Activated CD8-positive, alpha-beta memory T cell treated with anti-CD3 and anti-CD28 coated beads, Interleukin-2, amount 10 ng/mL, durations not matched to agents 7 days and 5 days (primary cell): ENCODE measurements at places on chromosomes 13 and 19. TPM values are rescaled to one million over a fixed set of nuclear protein-coding genes. Genes with fewer than 3 reads are reported as not detected.

GRCh38 chr13:40682449-40683240 is 16.2 kb upstream of the FOXO1 start:
- no peak overlapping the region for H3K27ac ChIP-seq
- no peaks in the 10 kb centered on the region for H3K27me3 ChIP-seq
- no peaks in the 10 kb centered on the region for H3K36me3 ChIP-seq
- H3K4me3 ChIP-seq, result no peak overlapping the region
- no peak for DNase-seq
- peaks cover 4% of the 10 kb centered on the region for H3K4me1 ChIP-seq

DNA sequence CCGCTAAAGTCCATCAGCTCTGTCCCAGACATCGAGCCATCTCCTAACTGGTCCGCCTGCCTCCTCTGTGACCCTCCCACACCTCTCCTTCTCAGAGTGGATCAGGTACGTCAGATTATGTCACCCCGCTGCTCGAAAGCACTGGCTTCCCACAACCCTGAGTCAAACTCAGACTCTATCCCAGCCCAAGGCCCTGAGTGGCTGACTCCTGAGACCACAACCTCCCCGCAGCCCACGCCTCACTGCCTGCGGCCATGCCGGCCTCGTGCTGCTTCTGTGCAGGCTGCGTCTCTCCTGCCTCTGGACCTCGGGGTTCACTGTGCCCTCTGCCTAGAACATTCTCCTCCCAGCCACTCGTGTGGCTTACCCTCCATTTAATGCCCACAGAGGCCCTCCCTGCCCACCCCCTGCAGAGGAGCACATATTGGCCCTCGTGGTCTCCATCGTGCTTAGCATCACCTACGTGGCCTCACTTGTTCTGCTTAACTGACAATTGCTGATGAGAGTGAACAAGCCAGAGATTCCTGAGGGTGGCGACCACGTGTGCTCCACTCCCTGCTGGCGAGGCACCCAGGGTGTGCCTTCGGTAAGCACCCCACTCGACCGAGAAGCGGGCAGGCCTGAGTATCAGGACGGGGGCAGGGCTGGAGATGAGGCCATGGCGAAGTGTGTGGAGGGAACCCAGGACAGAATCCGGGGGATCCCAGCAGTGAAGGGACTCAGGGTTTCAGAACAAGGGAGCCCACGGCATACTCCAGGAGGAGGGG is 13.5 kb upstream of the FKRP start:
- peaks cover 23% of the 10 kb centered on the region for H3K36me3 ChIP-seq
- no peak for DNase-seq
- peaks cover 24% of the 10 kb centered on the region for H3K4me1 ChIP-seq
- no peak overlapping the region for H3K4me3 ChIP-seq
- H3K27me3 ChIP-seq, result no peaks in the 10 kb centered on the region

DNA sequence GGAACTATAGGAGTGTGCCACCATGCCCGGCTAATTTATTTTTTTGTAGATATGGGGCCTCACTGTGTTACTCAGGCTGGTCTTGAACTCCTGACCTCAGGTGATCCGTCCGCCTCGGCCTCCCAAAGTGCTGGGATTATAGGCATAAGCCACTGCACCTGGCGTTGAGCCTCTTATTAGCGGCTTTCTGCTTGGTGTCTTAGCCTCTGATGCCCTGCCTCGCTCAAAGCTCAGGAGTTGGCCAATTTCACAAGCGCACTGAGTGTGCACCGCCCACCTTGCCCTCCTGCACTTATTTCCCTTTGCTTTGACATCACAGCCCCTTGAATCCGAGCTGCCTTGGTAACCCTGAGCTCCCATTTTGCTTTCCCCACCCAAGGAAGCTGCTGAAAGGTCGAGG is 10.1 kb downstream of the YIPF2 start:
- H3K4me3 ChIP-seq, result no peak overlapping the region
- no peaks in the 10 kb centered on the region for H3K4me1 ChIP-seq
- no peaks in the 10 kb centered on the region for H3K36me3 ChIP-seq
- no peak overlapping the region for H3K27ac ChIP-seq

GRCh38 chr19:16148443-16149229 is 5.2 kb downstream of the HSH2D start:
- no peak for DNase-seq
- peaks cover 75% of the 10 kb centered on the region for H3K36me3 ChIP-seq
- peak overlapping the region; percentile 74 for H3K27ac ChIP-seq
- peak overlapping the region; percentile 34 for H3K4me3 ChIP-seq
- H3K4me1 ChIP-seq, result peaks cover 65% of the 10 kb centered on the region

GRCh38 chr13:67971291-67971690 is 741.2 kb upstream of the PCDH9 start:
- DNase-seq, result no peak
- H3K36me3 ChIP-seq, result no peaks in the 10 kb centered on the region
- no peak overlapping the region for H3K4me3 ChIP-seq
- H3K27me3 ChIP-seq, result no peaks in the 10 kb centered on the region

- H3K27me3 ChIP-seq, result no peaks in the 10 kb centered on the region
- peaks cover 30% of the 10 kb centered on the region for H3K36me3 ChIP-seq
- peaks cover 72% of the 10 kb centered on the region for H3K4me1 ChIP-seq
- no peak for DNase-seq
Measured at GRCh38 chr13:74064805-74065312, 69.3 kb downstream of the KLF12 start.

DNA sequence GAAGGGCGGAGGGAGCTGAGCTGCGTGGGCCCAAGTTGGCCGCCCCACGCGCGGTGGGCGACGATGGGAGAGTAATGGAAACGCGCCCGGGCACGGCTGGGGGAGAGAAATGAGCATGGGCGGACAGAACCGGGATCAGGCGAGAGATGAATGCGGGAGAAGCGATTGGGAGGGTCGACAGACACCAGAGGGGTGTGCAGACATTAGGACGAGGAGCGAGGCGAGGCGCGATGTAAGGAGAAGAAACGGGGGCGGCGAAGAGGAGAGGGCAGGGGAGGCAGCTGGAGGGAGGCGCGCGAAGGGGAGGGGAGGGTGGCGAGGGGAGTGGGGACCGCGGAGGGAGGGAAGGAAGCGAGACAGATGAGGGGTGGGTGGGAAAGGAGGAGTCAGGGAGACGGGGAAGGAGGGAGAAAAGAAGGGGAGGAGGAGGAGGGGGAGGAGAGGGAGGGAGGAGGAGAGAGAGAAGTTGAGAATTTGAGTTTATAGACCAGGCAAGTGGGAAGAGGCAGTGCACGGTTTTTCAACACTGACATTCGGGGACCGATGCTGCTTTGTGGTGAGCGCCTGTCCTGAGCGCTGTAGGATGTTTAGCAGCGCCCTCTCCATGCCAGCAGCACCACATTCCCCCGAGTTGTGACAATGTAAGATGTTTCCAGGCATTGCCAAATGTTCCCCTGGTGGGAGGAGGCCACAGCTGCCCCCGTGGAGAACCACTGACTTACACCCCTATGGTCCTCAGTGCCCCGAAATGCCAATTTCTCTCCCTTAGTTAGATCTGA is at the start of gene SHISA7:
TSS of gene SHISA7 (minus strand) at position 256 of the 779 bp plus-strand sequence. CDS start 437 bp downstream, outside the sequence.
- DNase-seq, result no peak
- H3K4me1 ChIP-seq, result peaks cover 13% of the 10 kb centered on the region
- H3K36me3 ChIP-seq, result no peaks in the 10 kb centered on the region
- H3K27ac ChIP-seq, result no peak within 1 kb of the TSS

DNA sequence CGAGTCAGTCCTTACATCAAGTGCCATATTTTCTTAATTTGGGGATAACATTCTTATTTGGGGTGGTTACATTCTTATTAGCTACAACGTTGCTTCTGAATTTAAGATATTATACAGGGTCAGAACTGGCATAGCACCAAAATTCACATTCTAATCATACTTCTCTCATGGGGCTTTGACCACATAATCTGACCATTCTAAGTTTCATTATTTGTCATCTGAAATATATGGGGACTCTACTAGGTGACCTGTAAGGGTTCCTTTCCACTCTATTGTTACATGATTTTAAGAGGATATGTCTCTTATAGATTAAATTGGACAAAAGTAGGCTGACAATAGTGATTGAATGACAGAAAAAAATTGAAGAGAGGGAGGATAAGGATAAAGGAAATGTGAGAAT is 536.5 kb downstream of the KCTD12 start:
- DNase-seq, result no peak
- H3K4me3 ChIP-seq, result no peak overlapping the region
- no peak overlapping the region for H3K27ac ChIP-seq
- no peaks in the 10 kb centered on the region for H3K4me1 ChIP-seq
- no peaks in the 10 kb centered on the region for H3K27me3 ChIP-seq
- no peaks in the 10 kb centered on the region for H3K36me3 ChIP-seq

DNA sequence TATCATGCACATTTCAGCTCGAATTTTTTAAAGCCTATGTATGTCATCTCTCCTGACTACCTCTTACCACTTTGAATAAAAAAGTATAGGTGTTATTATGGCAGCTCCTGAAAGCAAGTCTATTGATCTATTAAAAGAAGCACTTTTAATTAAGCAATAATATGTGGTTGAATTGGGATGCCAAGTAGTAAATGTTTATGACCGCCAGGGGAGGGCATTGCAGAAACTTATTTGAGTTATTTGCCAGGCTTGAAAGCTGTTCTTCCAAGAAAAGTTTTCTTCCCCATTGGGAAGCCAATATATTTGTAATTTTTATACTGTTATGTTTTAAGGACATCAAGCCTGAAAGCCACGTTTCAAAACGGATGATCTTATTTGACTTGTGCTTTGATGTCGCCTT is 88.1 kb upstream of the SOX21 start:
- H3K27me3 ChIP-seq, result no peaks in the 10 kb centered on the region
- DNase-seq, result no peak
- H3K4me3 ChIP-seq, result no peak overlapping the region
- no peaks in the 10 kb centered on the region for H3K36me3 ChIP-seq

DNA sequence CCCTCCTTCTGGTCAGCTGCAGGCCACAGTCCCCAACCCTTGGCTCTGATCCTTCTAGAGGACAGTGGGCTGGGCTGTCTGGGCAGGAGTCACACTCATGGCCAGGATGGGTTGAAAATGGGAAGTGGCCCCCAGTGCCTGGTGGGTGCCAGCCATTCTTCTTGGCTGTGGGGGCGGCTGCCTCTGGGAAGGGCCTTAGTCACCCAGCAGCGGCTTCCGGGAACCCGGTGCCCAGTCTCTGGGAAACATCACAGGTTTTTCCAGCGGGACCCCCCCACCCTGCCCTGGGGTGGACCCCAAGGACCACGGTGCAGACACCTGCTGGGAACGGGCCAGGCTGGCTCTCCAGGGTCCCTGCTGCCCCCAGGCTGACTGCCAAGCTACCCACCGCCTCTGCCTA is 27.3 kb upstream of the SLC7A10 start:
- H3K27me3 ChIP-seq, result no peaks in the 10 kb centered on the region
- no peak overlapping the region for H3K27ac ChIP-seq
- DNase-seq, result no peak
- no peaks in the 10 kb centered on the region for H3K36me3 ChIP-seq

DNA sequence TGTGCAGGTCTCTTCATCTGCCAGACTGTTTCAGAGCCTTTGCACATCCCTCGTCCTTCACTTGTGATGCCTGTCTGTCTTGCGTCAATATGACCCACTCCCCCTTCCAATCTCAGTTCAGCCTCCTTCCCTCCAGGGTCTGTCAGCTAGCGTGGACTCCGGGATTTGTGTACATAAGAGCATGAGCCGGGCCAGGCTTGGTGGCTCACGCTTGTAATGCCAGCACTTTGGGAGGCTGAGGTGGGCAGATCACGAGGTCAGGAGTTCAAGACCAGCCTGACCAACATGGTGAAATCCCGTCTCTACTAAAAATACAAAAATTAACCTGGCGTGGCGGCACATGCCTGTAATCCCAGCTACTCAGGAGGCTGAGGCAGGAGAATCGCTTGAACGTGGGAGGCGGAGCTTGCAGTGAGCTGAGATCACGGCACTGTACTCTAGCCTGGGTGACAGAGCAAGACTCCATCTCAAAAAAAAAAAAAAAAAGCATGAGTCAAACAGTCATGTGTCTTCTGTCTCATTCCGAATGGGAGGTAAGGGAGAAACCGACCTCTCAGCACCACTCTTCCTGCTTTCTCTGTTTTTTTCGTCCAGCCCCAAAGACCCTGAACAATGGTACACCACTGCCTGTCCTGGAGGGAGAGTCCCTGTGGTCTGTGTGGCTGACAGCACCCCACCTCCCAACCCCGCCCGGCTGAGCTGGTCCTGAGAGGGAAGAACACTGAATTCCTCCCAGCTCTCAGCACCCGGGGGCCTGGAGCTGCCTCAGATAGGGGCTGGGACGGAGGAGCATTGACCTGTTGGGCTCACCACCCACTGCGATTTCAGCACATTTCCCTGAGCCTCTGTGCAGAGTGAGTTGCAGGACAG is 2.4 kb upstream of the SIGLEC9 start:
- peaks cover 41% of the 10 kb centered on the region for H3K4me1 ChIP-seq
- no peak for DNase-seq
- no peak overlapping the region for H3K4me3 ChIP-seq
- H3K27me3 ChIP-seq, result peaks cover 41% of the 10 kb centered on the region
- peak overlapping the region; percentile 80 for H3K27ac ChIP-seq

DNA sequence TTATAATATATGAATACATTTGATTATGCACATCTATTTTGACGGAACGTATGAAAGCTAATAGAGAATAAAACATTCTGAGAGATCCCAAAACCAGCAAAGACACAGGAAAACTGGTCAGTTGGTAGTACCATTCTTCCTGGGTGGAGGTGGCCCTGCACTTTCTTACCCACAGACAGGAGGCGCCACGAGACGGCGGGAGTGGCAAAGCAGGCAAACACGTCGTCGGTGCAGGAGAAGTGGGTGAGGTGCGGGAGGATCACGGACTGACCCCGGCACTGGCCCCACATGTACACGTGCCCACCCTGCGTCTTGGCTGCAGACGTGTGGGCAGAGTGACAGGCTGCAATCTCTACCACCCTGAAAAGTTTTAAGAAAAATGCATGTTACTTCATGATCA is 36.1 kb downstream of the RCBTB1 start:
- no peak overlapping the region for H3K4me3 ChIP-seq
- no peaks in the 10 kb centered on the region for H3K27me3 ChIP-seq
- no peak overlapping the region for H3K27ac ChIP-seq
- H3K4me1 ChIP-seq, result no peaks in the 10 kb centered on the region
- peaks cover 27% of the 10 kb centered on the region for H3K36me3 ChIP-seq
- no peak for DNase-seq

- H3K27me3 ChIP-seq, result no peaks in the 10 kb centered on the region
- H3K4me1 ChIP-seq, result no peaks in the 10 kb centered on the region
- H3K4me3 ChIP-seq, result no peak overlapping the region
- no peak overlapping the region for H3K27ac ChIP-seq
Measured at GRCh38 chr13:78317030-78317429, 286.3 kb downstream of the POU4F1 start.

GRCh38 chr13:59747529-59747928 is 416.2 kb downstream of the DIAPH3 start:
- peaks cover 6% of the 10 kb centered on the region for H3K36me3 ChIP-seq
- H3K27me3 ChIP-seq, result no peaks in the 10 kb centered on the region
- no peak overlapping the region for H3K27ac ChIP-seq
- peaks cover 4% of the 10 kb centered on the region for H3K4me1 ChIP-seq

The AP1M2 gene
- not detected for total RNA-seq

The IL4I1 gene
- total RNA-seq, result 12.3 TPM

- H3K4me3 ChIP-seq, result no peak overlapping the region
- H3K4me1 ChIP-seq, result peaks cover 20% of the 10 kb centered on the region
- peaks cover 21% of the 10 kb centered on the region for H3K36me3 ChIP-seq
- H3K27ac ChIP-seq, result no peak overlapping the region
Measured at GRCh38 chr13:33145667-33146066, 129.4 kb downstream of the KL start.

- peaks cover under 1% of the 10 kb centered on the region for H3K27me3 ChIP-seq
- no peak within 1 kb of the TSS for H3K27ac ChIP-seq
- no peaks in the 10 kb centered on the region for H3K36me3 ChIP-seq
- DNase-seq, result no peak
Measured at GRCh38 chr19:43414554-43414953, at the start of gene TEX101. TEX101 (plus strand) TSS chr19:43414890; CDS start chr19:43415920, 1,030 bp downstream.
